ENCODE measurements at places on chromosomes 5 and 9.

- DNase-seq, result no peak
Measured at GRCh38 chr9:125119643-125120286, 23.6 kb downstream of the SCAI start.

DNA sequence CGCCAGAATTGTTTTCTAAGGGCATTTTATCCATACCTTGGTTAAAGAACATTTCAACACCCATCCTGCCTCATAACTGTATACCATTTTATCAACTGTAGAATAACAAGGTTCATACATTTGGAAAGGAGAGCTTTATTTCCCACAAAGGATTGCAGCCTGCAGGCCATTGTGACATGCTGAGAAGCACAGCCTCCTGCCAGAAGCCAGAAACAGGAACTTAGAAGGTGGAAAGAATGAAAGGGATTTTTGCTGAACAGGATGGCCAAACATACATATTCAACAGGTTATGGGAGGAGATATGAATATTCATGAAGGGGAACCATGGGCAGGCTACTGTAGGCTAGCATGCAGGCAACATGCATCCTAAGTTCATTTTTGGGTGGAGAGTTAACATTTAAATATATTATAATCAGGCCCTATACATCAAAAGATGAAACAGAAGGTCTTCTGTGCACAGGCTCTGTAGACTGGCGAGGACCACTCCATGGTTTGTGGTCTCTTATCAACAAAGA, 59.9 kb upstream of the DIRAS2 start:
- no peak for DNase-seq

DNA sequence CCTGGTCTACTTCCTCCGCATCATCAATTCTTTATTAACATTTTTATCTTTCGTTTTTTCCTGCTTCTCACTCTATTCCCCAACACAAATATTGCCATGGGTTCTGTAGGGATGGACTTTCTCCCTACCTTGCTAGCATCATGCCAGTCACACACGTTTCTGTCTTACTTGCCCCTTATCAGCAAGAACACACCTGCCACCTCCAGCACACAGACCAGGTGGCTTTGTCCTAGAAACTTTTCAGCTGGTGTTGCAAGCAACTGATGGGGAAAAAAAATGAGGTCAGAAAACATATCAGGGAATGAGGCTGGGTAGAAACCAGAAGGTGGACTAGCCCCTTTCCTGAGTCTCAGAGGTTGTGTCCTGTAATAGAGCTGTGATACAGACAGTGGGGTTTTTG, 5.8 kb downstream of the SH3RF2 start:
- no peak for DNase-seq

GRCh38 chr5:120614531-120615180, 150.6 kb downstream of the PRR16 start:
- no peak for DNase-seq

DNA sequence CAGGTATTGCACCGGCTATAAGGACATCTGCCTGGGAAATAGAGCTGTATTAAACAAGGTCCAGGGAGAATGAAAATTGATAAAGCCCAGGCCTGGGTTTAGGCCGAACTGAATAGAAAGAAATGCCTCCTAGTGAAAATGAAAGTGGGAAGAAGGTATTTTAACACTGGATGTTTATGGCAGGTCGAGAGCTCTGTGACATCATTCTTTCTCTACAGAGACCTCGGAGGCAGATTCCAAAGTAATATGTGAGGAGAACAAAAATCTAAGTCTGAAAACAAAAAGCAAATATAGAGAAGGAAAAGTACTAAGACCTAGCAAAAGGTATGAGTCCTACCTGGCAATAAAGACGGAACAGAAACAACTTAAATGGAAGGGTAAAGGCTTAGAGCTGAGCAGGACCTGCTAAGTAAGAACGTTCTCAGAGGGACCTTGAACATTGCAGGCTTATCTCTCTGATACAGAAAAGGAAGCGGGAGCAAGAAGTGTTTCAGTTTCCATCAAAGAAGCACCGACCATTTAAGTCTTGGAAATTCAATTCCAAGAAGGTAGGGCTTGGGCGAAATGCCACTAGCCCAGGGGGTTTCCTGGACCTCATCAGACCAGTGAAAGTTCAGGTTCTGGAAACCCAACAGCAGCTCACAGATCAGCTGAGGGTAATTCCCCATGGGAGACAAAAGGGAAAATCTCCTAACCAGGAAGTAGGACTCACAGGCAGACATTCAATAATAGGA, 80.0 kb downstream of the SUSD1 start:
- no peak for DNase-seq

DNA sequence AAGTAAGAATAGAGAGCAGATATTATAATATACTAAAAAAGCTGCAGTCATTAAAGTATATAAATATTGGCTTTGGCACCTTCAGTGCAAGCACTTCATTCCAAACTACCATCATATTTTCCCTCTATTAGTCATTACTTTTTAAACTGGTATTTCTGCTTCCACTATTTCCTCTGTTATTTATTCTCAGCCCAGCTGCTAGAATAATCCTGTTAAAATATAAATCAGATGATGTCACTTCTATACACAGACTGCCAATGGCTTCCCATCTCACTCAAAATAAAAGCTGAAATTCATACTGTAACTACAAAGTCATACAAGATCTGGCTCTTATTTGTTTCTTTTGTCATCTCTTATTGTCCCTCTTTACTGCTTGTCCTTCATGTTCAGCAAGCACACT, 432.9 kb downstream of the TLE4 start:
- DNase-seq, result no peak

GRCh38 chr5:67925511-67925910, 290.0 kb upstream of the PIK3R1 start:
- no peak for DNase-seq

GRCh38 chr9:2043243-2043642, 28.1 kb downstream of the SMARCA2 start:
- DNase-seq, result no peak

- no peak for DNase-seq
Measured at GRCh38 chr5:120735076-120735475, 271.0 kb downstream of the PRR16 start.

DNA sequence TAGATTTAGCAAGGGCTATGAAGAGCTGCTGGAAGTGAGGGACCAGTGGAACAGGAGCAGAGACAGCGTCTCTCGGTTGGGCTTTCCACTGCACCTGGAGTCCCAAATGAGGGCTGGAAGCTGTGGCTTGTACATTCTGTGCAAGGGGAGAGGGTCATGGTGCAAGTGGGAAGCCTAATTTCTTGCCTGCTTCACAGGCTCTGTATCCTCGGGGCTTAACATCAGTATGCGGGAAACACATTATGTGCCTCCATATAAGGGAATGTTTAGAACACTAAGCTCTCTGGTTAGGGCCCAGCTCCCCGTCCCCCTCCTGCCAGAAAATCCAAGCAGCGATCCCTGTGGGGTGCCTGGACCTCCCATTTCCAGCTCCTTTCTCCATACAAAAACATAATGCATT, 89.0 kb upstream of the NIPAL4 start:
- DNase-seq, result no peak

DNA sequence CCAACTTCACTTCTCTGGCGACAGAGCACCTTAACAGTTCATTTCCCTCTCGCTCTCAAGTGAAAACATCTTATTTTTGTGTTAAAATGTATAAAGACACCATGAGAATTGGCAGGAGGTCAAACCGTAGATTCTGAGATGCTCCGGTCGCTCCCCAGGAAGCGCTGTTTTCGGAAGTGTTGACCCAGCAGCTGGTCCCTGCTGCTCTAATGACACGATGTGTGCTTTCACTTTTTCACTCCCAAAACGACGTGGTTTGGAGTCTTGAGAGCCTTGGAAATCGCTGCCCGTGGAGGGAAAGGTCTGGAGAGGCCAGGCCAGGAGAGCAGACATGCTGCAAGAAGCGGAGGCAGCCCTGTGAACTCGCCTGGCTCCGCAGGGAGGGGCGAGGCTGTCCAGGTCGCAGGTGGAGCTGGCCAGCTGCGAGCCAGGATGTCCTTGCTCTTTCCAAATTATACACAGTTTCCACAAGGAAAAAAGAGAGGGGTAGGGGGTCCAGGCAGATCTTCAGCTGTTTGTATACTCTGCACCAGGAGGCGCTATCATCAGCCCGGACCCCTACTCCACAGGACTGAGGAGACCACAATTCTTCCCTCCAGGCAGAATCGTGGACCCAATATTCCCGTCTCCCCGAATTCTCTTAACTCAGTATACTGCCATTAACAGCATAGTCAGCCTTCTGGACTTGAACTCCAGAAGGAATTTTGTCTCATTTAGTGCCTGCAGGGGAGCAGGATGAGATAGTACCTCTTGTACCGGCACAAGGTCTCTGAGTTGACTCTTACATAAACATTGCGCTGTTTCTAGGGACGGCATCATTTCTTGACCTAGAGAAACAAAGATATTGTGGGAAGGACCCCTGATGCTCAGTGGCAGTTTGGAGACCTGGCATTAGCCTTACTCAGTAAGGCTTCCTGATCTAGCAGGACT, 248.6 kb upstream of the ANKRD55 start:
- no peak for DNase-seq

DNA sequence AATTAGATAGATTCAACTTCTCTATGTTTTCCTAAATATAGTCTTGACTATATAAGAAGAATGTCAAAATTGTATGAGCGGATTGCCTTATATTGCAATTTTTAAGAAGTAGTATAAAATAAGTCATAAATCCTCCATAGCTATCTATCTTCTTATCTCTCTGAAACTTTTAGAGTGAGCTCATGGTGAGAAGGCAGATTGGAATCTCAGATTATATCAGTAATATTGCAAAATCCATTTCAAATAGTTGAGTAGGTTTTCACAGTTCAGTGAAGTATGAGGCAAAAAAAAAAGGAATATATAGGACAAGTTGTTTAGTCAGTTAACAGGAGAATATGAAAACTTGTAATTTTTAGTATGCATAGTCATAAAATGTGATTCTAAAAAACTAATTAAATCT, 156.4 kb downstream of the FAM174A start:
- no peak for DNase-seq

- no peak for DNase-seq
Measured at GRCh38 chr5:17037751-17038150, 101.7 kb upstream of the MYO10 start.

DNA sequence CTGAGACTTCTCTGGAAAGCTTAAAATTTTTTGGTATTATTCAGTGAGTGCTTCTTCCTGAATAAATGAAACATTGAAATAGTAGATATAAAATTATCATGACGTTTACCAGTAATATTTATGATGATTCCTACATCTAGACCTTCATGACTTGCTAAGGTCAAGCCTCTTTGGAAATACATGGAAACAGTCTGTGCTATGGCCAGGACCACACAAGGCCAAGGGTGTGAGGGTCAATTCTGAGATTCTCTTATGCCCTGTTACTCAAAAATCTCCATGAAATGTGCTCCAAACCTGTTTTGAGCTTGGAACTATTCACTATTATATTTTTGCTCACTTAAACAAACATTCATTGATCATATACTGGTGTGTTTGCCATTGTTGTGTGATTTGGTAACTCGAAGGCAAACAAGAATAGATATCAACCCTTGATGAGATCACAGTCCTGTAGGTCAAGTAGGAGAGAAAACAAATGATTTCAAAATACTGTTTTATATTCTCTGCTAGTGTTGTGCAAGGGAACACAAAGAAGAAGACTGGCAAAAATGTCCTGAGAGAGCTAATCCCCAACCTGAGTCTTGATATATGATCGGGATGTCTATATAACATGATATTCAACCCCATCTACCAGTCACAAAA, 1254.9 kb upstream of the DMAC1 start:
- no peak for DNase-seq

DNA sequence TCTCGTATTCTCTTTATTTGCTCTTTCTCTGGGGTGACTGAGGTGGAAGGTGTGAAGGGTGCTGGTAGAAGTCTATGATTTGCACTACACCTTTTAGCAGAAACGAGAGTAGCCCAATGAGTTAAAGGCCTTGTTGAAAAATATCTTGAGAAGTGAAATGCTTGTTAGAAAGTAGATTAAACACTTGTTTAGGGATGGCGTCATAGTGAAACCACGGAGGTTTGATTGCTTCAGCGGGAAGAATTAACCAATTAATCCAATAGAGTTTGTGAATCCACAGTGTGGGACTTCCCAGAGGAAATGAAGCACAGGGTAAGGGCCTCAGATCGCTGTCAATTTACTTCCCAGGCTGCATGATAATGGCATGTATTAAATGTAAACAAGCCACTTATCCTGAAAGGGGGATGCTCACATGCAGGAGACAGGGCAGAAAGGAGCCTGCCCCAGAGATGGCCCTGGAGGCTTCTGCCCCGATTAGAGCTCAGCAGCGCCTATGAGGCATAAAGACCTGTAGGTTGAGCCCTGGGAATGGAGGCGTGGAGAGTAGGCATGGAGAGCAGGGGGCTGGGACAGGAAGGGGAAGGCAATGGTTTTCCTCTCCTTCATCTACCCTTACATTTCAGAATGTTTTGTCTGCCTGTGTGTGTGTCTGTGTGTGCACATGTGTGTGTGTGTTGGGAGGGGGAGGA, 1.5 kb downstream of the FAM170A start:
- no peak for DNase-seq
